Activated naive CD4-positive, alpha-beta T cell treated with anti-CD3 and anti-CD28 coated beads, Interleukin-2, amount 50 U/mL, for 72 hours (primary cell): ENCODE measurements at places on chromosomes 7 and 10.

DNA sequence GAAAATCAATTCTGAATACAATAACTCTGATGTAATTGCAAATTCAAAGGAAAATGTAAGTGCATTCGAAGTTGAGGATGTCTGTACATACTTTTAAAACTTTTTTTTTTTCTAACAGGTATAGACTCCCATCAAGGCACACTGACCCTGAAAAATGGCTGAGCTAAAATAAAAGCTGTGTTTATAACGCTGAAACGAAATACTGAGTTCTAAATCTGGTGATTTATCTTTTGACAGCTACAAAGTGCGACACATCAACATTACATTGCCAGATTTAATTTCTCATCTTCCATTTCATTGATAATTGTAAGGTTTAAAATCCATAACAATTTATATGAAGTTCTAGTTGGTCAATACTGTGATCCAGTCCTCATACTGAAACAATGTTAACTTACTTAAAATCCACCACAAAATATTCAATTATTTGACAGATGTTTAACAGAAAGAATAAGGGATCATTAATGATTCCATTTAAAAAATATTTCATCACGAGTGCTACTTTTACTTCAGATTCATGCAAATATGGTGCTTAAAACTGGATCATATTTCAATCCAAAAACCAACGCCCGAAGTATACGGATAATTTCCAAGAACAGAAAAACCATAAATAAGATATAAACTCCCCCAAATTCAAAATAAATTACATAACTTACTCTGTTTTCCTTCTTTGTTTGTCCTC, 1.4 kb downstream of the RAB11FIP2 start:
- no peak for DNase-seq

- no peak for DNase-seq
These were observed 105.7 kb upstream of the DNAJB12 start for GRCh38 chr10:72460284-72460876.

DNA sequence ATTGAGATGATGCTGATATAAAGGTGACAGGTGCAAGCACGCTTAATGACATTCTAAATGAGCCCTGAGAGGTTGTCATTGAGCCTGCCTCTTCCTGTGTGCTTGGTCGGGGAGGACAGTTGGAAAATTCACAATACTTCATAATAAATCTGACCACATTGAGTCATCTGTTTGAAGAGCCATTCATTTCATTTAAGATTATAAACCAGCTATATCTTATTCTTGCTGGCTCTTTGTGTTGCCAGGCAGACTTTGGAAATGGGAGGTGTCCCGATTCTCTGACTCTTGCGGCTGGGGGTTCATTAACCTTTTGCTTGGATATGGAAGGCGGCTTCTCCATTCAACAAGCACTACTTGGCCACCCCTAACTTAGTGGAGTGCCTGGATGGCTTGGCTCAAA, 198.2 kb downstream of the FANK1 start:
- DNase-seq: no peak

DNA sequence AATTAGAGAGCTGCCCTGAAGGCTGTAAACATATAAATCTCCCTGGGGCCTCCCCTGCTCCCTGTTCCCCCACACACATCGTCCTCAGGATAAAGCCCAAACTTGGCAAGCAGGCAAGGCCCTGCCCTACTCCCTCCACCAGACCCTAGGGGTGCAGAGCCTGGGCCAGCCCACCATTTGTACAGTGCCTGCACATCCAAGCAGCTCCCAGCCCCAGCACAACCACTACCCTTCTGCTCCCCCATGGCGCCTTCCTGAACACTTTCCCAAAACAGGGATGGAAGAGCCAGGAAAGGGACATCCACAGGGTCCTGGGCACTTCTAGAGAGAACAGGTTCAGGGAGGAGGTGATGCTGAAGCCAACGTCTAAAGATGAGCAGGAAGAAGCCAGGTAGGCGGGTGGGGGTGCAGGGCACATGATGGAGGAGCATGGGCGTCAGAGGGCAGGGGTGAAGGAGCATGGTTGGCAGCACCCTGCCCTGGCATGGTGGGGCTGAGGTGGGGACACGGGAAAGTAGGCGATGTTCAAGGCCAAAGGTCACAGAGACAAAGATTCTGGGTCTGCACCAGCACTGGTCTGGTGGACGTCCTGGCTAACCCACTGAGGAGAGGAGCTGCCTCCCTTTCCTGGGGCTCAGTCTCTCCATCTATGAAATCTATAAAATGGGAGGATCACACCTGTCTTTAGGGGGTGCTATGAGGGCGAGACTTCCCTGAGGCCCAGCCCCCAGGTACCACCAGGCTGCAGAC, 140.6 kb downstream of the ARHGAP22 start:
- DNase-seq: peak; percentile 44

DNA sequence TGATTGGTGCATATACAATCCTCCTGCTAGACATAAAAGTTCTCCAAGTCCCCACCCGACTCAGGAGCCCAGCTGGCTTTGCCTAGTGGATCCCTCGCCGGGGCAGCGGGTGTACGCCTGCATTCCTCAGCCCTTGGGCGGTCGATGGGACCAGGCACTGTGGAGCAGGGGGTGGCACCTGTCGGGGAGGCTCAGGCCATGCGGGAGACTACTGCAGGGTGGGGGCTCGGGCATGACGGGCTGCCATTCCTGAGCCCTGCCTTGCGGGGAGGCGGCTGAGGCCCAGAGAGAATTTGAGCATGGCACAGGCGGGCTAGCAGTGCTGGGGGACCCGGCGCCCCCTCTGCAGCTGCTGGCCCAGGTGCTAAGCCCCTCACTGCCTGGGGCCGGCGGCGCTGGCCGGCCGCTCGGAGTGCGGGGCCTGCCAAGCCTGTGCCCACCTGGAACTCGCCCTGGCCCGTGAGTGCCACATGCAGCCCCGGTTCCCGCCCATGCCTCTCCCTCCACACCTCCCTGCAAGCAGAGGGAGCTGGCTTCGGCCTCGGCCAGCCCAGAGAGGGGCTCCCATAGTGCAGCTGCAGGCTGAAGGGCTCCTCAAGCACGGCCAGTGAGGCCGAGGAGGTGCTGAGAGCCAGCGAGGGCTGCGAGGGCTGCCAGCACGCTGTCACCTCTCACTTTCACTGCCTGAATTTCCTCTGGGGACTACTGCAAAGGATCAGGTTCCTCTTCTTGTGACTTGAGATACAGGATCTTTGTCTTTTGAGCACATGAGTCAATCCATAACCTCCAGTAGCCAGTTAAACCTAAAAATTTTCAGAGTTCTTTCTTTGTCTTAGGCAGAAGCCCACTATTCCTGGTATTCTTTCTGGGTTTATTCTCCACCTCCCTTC, 25.1 kb upstream of the ELOVL3 start:
- no peak for DNase-seq

DNA sequence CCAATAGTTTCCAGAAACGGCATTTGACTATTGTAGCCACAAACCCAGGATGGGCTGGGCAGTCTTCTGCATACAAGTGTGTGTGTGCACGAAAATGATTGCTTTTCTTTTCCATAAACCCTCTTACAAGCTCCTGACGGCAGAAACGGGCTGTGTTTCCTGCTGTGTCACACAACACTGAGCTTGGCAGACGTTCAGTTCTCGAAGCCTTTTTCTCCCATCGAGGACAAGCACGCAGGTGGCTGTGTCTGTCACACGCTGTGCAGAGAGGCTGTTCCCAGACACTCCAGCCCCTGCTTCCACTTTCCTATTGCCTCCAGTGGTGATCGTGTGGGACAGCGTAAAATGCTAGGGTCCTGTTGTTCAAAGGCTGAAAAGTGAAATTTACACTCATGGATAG, 32.1 kb downstream of the RBAK start:
- no peak for DNase-seq

- DNase-seq: no peak
These were observed 239.3 kb downstream of the AUTS2 start for GRCh38 chr7:69837387-69838068.

- DNase-seq: peak; percentile 9
These were observed 34.9 kb upstream of the STEAP1 start for GRCh38 chr7:90119178-90119971.

GRCh38 chr7:151249732-151250072, 1.2 kb upstream of the SMARCD3 start:
- no peak for DNase-seq

DNA sequence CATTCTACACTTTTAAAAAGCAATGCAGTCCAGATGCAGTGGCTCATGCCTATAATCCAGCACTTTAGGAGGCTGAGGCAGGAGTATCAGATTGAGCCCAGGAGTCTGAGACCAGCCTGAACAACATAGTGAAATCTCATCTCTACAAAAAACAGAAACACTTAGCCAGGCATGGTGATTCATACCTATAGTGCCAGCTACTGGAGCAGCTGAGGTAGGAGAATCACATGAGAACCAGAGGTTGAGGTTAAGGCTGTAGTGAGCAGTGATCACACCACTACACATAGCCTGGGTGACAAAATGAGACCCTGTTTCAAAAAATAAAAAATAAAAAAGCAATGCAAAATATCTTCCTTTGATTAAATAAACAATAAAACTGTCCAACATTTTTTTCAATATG, 205.2 kb downstream of the GRM8 start:
- DNase-seq: no peak

GRCh38 chr10:1359626-1359955, 303.4 kb downstream of the WDR37 start:
- DNase-seq: no peak

- DNase-seq: no peak
These were observed 48.8 kb upstream of the CAMK2B start for GRCh38 chr7:44374007-44374763.

GRCh38 chr7:134899729-134900128, 86.6 kb upstream of the AGBL3 start:
- no peak for DNase-seq

DNA sequence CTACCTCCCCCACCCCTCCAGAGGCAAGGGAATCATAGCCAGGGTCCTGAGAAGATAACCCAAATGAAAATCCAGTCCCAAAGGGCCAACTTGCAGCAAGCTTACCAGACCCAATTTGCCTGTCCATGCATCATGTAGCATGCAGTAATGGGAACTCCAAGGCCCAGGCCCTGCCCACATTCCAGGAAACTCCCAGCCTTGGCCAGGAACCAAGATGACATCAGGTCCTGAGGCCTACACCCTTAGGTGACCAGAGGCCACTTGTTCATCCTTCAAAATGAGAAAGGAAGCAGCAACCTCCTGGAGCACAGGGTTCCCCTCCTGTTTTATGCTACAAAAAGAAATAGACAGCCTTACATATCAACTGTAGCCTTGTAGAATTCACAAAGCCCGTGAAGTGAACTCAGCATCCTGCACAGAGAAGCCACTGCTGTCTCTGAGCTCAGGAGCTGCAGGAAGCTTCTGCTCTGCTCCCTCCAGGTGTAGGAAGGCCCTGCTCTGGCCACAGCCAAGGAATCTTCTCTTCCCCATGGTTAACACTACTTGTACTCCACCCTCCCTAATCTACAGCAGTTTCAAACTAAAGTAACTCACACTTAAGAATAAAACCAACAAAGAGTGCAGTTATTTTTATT, 30.3 kb upstream of the GRB10 start:
- no peak for DNase-seq

- no peak for DNase-seq
These were observed 229.9 kb upstream of the MAGI2 start for GRCh38 chr7:79683185-79683890.

DNA sequence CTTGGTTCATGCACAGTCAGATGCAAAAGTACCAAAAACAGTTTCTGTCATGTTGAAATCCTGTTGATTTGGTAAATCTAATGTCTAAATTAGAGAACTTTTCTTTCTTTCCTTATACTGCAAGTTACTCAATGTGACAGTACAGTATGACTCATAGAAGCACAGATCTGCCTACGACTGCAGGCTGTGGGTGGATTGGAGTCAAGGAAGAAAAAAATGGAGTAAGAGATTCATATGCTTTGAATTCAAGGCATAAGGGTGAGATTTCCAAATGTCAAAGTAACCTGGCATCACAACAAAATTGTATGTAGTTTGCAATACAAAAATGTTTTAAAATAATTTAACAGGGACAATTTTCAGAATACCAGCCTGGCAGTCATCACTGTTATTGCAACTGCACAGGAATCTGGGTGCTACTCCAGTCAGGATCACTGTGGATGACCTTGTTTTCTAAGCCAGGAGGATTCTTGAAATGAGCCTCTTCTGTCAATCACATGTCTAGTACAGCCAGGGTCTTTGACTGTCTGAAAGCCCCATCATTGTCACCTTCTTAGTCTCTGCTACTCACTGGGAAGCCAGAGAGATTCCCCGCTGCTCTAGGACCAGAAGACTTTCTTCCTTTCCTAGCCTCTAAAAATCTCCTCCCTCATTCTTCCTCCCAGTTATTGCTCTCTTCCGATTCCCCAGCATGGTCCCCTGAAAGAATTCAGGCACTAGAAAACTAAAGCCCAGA, 83.6 kb downstream of the CD36 start:
- DNase-seq: no peak

- DNase-seq: no peak
These were observed 13.3 kb downstream of the EMX2 start for GRCh38 chr10:117555863-117556262.

- no peak for DNase-seq
These were observed 85.1 kb upstream of the GTF2I start for GRCh38 chr7:74572301-74572979.

- DNase-seq: no peak
These were observed 1.2 kb upstream of the TMEM273 start for GRCh38 chr10:49189422-49189821.

DNA sequence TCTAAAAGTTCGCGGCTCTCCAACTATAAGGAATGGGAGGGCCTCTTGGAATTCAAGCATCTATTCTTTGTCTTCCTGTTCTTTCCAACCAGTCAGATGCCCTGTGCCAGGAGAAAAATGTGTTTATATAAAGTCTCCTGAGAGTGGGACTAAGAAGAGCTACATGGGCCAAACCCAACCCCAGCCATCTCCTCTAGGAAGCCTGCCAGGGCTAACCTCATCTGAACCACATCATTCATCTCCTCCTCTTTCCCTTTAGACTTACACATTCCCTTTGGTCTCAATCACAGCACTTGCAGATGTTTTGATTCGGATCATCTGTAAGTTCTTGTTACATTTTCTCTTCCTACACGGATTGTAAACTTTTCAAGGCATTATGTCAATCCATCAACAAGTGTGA, 62.6 kb downstream of the DOCK4 start:
- no peak for DNase-seq

DNA sequence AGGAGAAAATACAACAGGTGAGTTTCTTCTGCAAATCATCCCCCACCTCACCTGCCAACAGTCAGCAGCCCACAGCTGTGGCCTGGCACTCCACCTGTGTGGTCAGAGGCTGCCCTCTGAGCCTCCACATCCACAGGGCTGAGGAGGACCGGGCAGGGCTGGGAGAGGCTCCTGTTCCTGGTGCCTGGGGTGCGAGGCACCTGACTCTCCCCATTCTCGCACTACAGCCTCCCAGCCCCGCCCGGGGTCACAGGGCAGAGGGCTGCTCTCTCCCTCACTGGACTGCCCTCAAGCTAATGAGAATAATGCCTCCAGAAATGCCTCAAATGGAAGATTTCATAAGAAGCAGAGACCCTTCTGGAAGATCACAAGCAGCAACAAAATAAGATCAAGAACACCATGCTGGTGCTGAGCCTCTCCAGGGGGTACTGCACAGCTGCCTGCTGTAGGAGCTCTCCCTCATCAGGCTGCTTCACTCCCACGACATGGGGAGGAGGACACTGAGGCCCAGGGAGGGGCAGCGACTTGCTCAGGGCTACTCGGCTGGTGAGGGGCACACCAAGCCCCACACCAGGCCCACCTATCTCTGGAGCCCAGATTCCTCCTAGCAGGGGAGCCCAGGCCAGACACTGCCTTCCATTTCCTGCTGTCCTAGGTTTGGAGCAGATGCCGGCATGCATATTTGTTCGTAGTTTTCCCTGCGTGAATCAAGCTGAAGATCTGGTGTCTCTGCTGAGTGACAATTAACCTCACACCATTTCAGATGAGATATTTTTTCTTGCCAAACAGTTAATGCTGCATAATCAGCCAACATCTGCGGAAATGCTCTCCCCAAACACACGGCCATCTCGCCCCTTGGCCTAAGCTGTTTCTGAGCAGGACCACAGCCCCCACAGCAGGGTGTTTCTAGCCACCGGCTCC, 76.5 kb downstream of the FAM53B start:
- no peak for DNase-seq
